ENCODE measurements at places on chromosomes 2 and 18.

- no peak for DNase-seq
These were observed 21.5 kb downstream of the EPG5 start for GRCh38 chr18:45945669-45946068.

GRCh38 chr2:175605640-175606009, 396.4 kb downstream of the LNPK start:
- DNase-seq = no peak

- no peak for DNase-seq
These were observed 22.7 kb upstream of the OTOS start for GRCh38 chr2:240162939-240163714.

DNA sequence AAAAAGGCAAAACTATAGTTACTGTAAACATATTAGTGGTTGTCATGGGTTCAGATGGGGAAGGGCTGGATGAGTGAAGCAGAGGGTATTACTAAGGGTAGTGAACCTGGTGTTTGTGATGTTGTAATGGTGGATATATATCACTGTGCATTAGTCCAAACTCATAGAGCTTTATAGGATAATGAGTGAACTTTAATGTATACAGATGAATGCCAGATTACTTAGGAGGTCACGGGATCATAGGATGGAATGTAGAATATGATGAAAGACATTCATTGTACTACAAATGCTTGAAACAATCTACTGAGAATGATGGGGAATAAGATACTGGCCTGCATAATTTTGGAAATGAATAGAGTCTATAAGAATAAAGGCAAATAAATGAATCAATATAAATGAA, 226.7 kb upstream of the ZNF804A start:
- no peak for DNase-seq

GRCh38 chr2:12847694-12848575, 131.2 kb downstream of the TRIB2 start:
- DNase-seq = no peak

DNA sequence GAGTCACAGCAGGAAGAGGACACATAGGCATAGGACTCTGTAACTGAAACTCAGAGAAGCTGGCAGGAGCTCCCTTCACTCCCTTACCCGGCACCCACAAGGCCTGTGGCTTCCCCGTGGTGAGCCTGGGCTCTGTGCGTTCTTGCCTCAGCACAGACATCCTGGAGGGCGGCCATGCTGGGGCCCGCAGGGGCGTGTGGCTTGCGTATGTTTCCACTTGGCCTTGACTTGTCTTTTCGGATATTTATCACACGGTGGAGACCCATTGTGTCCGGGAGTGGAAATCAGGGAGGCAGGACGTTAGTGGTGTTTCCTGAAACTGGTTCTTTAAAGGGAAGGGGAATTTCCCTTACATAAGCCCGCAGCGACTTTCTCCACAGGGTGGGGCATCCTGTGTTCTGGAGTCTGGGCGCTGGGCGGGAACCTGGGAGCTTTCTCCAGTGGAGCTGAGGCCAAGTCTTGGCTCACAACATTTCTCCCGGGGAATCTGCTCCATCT, 49.9 kb upstream of the EML6 start:
- no peak for DNase-seq
